ENCODE measurements at places on chromosomes 13 and 19. TPM values are rescaled to one million over a fixed set of nuclear protein-coding genes. Genes with fewer than 3 reads are reported as not detected.

GRCh38 chr13:70985371-70985770 is 877.1 kb upstream of the KLHL1 start:
- no peaks in the 10 kb centered on the region for H3K27me3 ChIP-seq
- no peaks in the 10 kb centered on the region for H3K36me3 ChIP-seq
- no peak for DNase-seq
- no peaks in the 10 kb centered on the region for H3K4me1 ChIP-seq

DNA sequence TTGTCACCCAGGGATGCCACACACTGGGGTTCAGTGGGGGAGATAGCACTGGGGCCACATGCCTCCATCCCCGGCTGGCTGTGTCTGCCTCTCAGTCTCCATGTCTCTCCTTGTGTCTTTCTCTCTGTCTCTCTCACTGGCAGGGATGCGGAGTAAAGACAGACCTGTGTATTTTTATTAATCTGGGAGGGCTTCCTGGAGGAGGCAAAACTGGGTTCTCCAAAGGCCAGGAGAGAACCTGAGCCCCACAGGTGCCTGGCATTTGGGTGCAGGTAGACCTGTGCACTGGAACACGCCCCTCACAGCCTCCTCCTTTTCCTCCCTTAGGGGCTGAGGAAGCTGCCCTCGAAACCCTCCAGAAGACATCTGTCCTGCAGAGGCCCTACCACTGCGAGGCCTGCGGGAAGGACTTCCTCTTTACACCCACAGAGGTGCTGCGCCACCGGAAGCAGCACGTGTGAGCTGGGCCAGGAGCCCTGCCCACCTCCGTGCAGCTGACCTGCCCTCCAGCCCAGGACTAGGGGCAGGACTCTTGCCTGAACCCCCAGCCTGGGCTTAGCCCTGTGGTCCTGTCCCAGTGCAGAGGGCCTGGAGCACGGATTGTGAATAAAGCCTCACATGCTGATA is 32.7 kb downstream of the DHX34 start:
- no peaks in the 10 kb centered on the region for H3K27me3 ChIP-seq
- H3K4me3 ChIP-seq, result no peak overlapping the region
- no peaks in the 10 kb centered on the region for H3K4me1 ChIP-seq
- DNase-seq, result no peak
- no peak overlapping the region for H3K27ac ChIP-seq
- H3K36me3 ChIP-seq, result no peaks in the 10 kb centered on the region

Gene CACNG7
- not detected for total RNA-seq

DNA sequence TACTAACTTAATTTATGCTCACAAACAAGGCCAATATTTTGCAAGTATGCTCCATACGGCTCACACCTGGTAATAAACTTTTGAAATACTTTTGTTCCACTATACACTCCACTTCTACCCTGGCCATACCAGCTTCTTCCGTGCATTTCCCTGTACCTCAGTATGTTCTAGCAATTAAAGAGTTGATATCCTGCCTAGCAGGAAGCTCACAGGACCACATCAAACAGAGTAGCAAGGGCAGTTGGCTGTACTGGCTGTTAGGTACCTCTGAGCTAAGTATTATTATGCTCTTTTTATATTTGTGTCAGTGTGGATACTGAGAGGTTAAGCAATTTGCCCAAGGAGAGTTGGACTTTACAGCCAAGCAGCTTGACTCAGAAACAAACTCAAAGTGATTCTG is 257.7 kb downstream of the SLITRK6 start:
- H3K27ac ChIP-seq, result no peak overlapping the region
- H3K27me3 ChIP-seq, result no peaks in the 10 kb centered on the region
- H3K36me3 ChIP-seq, result no peaks in the 10 kb centered on the region
- no peaks in the 10 kb centered on the region for H3K4me1 ChIP-seq
- no peak overlapping the region for H3K4me3 ChIP-seq

DNA sequence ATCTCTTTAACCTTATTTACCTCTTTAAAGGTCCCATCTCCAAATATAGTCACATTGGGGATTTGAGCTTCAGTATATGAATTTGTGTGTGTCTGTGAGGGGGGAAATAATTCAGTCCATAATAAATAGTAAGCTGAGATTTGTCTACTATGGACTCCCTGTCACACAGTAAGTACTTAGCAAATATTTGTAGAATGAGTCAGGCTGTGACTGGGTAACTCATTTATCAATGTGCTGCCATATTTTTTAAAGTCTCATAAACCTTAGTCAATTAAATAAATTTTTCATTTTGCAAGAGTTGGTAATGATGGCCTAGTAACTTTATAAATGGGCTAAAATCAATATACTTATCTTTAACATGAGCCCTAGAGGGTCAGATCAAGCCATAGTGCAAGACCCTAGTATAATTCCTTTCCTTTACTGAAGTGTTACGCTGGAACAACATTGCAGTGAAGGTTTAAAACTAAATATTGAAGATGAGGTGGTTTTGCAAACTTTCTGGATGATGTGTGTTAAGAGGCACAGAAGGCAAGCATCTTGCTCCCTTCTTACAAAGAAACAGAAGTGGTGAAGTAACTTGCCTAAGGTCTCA is 305.1 kb downstream of the KCNRG start:
- no peaks in the 10 kb centered on the region for H3K36me3 ChIP-seq
- no peaks in the 10 kb centered on the region for H3K27me3 ChIP-seq
- no peaks in the 10 kb centered on the region for H3K4me1 ChIP-seq
- H3K4me3 ChIP-seq, result no peak overlapping the region
- H3K27ac ChIP-seq, result no peak overlapping the region

DNA sequence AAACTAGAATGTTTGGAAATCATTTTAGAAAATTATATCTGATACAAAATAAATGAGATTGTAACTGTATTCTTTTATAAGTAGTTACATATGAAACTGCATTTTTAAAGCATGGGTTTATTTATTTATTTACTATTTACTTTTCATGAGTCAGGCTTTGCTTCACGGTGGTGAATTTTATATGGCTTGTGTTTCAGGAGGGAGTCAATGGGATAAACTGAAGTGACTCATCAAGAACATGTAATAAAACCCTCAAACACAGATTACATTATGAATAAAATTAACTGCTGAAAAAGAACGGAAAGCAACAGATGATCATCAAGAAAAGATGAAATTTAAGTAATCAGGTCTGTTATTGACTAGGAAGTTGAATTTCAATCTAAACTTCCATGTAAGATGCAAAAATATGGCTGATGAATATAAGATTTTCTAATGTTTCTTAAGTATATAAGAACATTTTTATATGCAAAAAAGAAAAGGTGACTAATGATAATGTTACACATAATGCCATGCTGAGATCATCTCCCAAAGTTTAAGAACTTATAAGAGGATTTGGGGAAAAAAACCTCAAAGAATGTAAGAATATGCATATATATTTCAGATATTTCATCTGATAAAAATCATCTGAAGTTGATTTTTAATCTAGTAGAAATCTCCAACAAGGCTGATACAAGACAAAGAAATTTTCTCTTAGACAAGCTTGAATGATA is 383.6 kb downstream of the SLITRK1 start:
- H3K4me1 ChIP-seq, result no peaks in the 10 kb centered on the region
- no peak overlapping the region for H3K4me3 ChIP-seq
- no peak for DNase-seq
- no peaks in the 10 kb centered on the region for H3K36me3 ChIP-seq
- H3K27ac ChIP-seq, result no peak overlapping the region

Gene CLDND2
- 1.1 TPM for total RNA-seq

- H3K4me1 ChIP-seq, result no peaks in the 10 kb centered on the region
- no peaks in the 10 kb centered on the region for H3K36me3 ChIP-seq
- H3K27me3 ChIP-seq, result no peaks in the 10 kb centered on the region
- no peak for DNase-seq
- no peak overlapping the region for H3K27ac ChIP-seq
- no peak overlapping the region for H3K4me3 ChIP-seq
Observed at GRCh38 chr19:16936901-16937300, 48.1 kb downstream of the F2RL3 start.

GRCh38 chr13:34152409-34152808 is 334.5 kb downstream of the RFC3 start:
- H3K4me1 ChIP-seq, result no peaks in the 10 kb centered on the region
- no peak overlapping the region for H3K27ac ChIP-seq
- no peaks in the 10 kb centered on the region for H3K27me3 ChIP-seq
- no peak overlapping the region for H3K4me3 ChIP-seq

Gene USPL1
- total RNA-seq, result 18.4 TPM

All from kidney (tissue), 22 donors.